ENCODE measurements at places on chromosomes 7 and 10.

DNA sequence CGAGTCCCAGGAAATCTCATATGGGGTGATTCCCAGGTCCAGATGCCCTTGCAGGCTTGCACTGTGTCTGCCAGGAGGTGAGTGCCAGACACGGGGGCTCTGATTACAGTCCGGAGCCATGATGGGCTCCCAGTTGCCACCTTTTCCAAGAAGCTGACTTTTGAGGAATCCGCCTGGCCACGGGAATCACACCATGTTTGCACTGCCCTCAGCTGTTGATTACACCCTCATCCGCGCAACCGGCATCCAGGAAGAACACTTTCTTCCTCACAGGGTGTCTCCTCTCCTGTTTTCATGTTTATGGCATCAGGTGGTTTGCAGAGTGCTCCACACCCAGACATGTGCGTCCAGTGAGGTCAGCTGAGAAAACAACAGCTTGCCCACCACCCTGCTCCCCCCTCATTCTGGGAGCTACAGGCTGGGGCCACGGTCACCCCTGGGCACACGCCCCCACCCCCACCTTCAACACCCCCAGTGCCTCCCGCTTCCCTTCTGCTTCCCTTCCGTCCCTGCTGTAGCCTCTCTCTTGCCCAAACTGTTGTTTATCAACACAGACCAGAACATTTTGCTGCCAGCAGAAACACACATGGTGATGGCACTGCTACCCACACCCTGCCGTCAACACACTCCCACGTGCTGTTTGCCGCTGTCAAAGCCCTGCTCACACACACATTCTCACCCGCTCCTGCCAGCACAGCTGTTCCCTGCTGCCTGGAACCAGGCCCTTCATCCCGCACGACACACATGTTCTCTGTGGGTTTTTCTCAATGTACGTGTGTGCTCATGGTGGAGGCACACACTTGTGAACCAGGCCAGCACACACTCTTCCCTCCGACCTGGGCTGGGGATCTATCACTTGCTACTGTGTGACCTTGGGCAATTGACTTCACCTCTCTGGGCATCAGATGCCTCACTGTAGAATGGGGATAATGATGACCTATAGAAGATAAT, 35.8 kb downstream of the DDIT4 start:
- peak; percentile 69 for DNase-seq

GRCh38 chr7:109873296-109873695, 1217.6 kb upstream of the LRRN3 start:
- peak; percentile 85 for DNase-seq

- no peak for DNase-seq
Measured at GRCh38 chr7:56026538-56026937, 24.7 kb downstream of the PSPH start.

DNA sequence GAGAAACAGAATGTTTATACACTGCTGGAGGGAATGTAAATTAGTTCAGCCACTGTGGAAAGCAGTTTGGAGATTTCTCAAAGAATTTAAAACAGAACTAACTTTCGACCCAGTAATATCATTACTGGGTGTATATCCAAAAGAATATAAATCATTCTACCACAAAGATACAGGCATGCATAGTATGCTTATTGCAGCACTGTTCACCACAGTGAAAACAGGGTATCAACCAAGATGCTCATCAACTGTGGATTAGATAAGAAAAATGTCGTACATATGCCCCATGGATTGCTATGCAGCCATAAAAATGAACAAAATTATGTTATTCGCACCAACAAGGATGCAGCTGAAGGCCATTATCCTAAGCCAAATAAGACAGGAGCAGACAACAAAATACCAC, 343.1 kb upstream of the KCND2 start:
- no peak for DNase-seq

All from SJCRH30 (cell line).